ENCODE measurements at places on chromosomes 16 and 17.

- no peak for DNase-seq
Observed at GRCh38 chr16:69595127-69596036, 29.6 kb downstream of the NFAT5 start.

- no peak for DNase-seq
Observed at GRCh38 chr17:60695960-60696359, 18.3 kb downstream of the BCAS3 start.

- no peak for DNase-seq
Observed at GRCh38 chr17:5122586-5123342, 6.9 kb downstream of the USP6 start.

DNA sequence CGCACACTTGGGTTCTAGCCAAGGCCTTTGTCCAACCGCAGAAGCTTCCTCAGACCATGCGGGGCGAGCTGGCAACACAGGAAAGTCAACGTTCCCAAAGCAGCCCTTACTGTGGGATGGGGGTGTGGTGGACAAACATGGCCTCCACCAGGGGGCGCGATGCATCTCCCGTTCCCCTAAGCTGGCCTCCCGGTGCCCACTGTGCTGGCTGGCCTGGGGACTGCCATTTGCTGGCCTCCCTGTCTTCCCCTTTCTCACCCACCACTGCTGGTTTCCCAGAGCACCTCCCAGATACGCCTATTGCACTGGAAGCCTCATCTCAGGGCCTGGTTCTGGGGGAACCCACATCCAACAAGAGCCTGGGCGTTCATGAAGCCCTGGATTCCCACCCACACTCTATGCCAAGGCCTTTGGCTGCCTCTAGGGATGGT is 145.3 kb downstream of the IRF8 start:
- DNase-seq = peak; percentile 25

GRCh38 chr17:37283414-37283961 is 92.3 kb upstream of the C17orf78 start:
- no peak for DNase-seq

DNA sequence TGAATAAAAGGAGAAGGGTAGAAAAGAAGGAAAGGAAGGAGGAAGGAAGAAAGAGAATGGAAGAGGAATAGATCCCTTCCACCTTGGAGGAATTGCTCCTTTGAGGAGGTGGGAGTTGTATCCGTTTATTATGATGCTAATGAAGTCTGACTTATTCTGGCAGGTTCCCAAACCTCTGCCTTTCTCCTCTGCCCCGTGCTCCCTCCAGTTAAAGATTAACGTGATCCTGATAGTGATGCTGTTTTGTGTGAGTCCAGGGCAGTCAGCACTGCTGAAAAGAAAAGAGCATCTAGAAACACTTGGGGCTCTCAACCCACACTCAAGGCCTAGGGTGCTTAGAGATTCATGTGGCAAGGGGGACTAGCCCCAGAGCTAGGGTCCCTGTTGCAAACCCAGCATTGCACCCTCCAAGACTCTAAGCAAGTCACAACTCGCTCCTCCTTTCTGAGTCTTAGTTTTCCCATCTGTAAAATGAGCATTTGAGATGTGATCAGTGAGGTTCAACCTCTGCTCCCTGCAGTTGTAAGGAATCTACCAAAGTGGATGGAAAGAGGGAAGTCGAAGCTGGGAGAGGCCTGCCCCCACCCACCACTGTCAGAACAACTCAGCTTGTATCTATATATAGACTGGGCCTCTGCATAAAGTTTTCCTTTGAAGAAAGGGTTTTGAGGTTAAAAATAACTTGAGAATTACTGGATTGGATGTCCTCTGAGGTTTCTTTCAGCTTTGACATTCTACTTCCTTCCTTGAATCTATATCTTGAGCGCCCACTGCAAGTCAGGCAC is 46.9 kb upstream of the TMEM132E start:
- DNase-seq = no peak

- DNase-seq = no peak
Observed at GRCh38 chr17:393806-394717, 41.5 kb upstream of the RPH3AL start.

GRCh38 chr17:38440614-38441397 is 12.5 kb downstream of the ARHGAP23 start:
- no peak for DNase-seq

DNA sequence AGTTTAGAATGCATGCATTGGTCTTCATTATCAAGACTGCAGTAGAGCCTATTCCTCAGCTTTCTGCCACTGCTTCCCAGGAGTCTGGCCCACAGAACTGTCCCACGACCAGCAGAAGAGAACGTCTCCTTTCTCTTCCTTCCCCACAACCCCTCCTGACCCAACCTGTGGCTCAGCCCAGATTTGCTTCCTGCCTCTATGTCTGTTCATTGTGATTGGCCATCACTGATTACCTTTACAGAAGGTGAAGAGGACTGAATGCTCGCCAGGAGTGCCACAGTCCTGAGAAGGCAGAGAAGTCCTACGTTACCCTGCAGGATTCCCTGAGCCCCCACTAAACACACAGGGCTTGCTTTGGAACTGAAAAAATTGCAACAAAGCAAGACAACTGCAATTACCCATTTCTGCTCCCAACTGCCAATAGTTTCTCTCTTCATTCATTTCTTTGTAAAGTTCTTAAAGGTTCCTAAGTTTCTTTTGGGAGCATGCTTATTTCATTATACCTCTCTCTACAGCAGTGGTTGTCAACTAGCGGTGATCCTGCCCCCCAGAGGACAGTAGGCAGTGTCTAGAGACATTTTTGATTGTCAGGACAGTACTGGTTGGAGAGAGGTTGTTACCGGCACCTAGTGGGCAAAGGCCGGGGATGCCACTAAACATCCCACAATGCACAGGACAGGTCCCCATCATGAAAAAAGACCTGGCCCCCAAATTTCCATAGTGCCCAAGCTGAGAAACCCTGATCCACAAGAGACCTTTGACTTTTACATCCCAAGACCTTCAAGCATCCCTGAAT is 4.5 kb upstream of the NAT9 start:
- no peak for DNase-seq

DNA sequence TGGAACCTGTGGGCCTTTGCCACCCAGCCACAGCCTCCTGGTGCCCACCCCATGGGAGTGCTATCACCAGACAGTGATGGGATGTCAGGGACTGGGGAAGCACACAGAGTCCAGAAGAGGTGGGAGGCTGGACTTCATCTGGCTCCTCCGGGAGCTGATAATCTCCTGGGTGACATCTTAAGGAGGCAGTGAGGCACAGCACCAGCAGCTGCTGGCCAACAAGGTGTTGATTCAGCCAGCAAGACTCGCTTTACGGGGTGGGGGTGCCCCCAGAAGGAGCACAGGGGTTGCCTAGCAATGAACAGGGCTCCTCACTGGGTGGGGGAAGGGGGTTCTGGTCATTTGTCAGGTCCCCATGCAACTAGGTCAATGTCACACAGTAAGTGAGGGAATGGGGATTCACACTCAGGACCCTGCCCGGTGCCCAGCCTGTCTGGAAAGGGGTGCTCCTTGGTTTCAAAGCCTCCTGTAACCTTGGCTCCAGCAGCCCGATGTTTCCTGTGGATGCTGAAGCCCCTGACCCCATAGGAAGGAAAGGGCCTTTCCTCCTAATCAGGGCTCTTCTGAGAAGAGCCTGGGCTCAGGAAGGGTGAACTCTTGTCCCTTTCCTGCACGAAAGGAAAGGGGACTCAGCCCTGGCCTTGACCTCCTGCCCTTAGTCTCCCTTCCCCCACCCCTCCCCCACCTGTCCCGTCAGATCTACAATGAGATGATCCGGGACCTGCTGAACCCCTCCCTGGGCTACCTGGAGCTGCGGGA is 17.7 kb downstream of the KIF19 start:
- DNase-seq = no peak

GRCh38 chr17:9402590-9403199 is 172.9 kb downstream of the STX8 start:
- no peak for DNase-seq

DNA sequence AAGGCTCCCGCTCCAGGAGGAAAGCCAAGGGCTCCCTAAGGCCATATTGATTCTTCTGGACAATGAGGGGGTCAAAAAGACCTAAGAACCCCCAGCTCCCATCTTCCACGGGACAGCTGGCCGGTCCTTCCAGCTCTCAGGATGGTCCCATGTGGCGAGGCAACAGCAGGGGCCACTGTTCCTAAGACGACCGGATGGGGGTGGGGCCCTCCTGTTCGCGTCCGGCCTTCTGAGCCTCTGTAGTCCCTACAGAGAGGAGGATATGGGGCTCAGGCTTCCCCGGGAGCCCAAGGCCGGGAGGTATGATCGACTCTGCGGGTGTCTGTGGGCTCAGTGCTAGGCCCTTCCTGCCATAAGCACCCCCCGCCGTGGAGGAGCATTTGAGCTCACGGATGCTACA is 6.0 kb upstream of the DCXR start:
- no peak for DNase-seq

- DNase-seq = no peak
Observed at GRCh38 chr17:70891306-70891705, 722.0 kb downstream of the KCNJ2 start.

GRCh38 chr17:47218896-47219430 is 9.8 kb downstream of the MYL4 start:
- no peak for DNase-seq

DNA sequence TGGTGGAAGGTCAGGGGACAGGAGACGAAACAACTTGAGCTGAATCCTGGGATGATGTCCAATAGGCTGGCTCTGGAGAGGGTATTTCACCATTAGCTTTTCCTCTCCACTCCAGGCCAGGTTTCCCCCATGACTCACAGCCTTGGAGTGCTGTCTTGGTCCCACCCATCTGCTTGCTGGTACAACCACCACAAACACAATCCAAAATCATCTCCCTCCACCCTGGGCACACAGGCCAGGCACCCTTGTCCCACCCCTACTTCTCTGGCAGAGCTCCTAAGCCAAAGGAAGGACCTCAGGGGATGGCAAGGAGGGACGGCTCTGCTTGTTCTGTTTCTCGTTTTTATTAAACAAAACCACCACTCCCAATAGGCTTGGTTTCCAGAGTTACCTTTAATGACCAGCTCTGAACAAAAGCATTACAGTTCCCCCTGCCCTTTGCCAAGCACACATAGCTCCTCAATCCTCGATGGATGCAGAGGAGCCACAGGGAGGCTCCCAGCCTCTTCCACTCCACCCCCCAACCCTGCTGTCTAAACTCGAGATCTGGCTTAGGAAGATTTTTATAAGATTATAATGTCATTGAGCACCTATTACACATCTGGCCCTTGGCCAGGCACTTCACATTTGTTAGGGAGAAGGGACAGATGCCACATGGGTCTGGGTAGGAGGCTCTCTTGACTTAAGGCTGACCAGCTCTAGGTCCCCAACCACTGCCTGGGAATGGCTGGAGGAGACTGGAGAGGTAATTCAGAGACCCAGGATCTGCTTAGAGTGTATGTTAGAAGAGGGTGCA is 13.3 kb downstream of the CAVIN1 start:
- no peak for DNase-seq

DNA sequence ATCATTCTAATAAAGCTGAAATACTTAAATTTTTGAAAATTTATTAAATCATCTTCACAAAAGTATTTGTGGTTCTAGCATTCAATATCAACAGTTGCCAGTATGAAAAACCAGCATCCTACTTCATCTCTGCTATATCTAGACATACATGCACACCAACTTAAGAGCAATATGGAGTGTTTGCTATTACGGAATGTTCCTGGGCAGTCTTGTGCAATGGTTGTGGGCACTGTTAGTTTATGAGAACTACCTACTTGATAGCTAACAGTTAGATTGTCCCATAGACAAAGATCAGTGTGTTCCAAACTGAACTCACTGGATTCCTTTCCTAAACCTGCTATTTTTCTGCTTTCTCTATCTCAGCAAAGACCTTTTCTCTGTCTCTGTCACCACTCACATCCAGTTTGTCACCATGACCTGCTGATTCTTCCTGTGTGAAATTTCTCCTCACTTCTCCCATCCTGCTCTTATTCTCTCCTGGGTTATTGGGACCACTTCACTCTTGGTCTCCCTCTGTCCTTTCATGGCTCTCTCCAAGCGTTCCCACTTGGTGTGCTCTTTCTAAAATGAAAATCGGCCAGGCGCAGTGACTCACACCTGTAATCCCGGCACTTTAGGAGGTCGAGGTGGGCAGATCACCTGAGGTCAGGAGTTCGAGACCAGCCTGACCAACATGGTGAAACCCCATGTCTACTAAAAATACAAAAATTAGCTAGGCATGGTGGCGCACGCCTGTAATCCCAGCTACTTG is 27.7 kb downstream of the CNTROB start:
- no peak for DNase-seq

- DNase-seq = no peak
Observed at GRCh38 chr17:63232565-63233310, 213.4 kb downstream of the CYB561 start.

DNA sequence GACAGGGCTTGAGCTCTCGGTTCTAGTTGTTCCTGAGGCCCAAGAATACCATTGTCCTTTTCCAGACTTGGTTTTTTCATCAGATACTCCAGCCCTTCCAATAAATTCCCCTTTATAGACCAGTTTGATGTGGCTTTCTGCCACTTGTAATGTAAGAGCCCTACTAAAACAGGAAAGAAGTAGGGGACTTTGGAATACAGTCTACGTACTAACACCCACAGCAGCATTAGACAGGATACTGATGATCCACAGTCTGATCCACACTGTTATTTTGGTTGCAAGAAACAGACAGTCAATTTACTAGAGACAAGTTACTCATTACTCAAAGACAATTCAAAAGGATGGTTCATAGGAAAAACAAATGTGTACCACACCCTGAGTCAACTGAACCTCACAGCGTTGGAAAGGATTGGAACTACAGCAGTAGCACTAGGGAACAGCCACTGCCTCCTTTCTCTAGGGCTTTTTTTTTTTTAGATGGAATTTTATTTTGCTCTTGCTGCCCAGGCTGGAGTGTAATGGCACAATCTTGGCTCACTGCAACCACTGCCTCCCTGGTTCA is 45.9 kb upstream of the MED13 start:
- no peak for DNase-seq

GRCh38 chr17:18246880-18247612 is 11.5 kb downstream of the FLII start:
- DNase-seq = no peak

- no peak for DNase-seq
Observed at GRCh38 chr16:7820816-7821215, 488.2 kb downstream of the RBFOX1 start.

DNA sequence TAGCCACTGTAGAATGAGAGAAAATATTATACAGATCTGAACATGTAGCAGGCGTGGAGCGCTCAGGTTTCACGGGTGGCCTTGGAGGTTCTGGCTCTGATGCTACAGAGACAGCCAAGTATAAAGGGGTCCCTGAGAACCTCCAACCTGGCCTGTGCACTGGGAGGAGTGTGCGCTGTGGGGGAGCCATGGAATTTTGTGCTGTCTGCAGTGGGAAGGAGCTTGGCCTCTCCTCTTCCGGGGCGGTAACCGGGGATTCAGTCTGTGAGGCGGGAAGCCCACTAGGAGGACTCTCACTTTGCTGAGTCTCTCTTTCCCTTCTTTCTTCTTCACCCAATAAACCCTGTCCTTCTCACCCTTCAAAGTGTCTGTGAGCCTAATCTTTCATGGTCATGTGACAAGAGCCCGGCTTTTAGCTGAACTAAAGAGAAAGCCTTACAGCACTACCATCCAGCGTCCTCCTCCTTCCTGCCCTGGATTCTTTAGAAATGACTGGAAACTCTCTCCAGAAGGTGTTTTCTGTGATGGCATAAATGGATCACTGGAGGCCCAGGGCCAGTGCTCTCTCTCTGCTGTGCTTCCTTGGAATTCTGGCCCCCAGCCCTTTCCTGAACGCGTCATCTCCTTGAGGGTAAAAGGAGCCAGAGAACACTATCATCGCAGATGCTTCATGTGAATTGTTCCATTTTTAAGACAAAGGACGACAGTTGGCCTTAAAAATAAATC is 232.1 kb upstream of the CACNG5 start:
- no peak for DNase-seq

GRCh38 chr16:4395055-4395726 is 21.2 kb downstream of the CORO7 start:
- no peak for DNase-seq

- no peak for DNase-seq
Observed at GRCh38 chr17:74460996-74461395, 5.4 kb upstream of the CD300A start.
